ENCODE measurements at places on chromosomes 16 and 17. TPM values are rescaled to one million over a fixed set of nuclear protein-coding genes. Genes with fewer than 3 reads are reported as not detected.

TMEM101 gene
- 35.7 TPM for total RNA-seq

CIBAR2 gene
- total RNA-seq, result 0.77 TPM

CES3 gene
- 0.77 TPM for total RNA-seq

PSME3 gene
- 49.4 TPM for total RNA-seq

RND2 gene
- 8.2 TPM for total RNA-seq

DNAAF1 gene
- total RNA-seq, result 0.33 TPM

SLC5A2 gene
- 1.0 TPM for total RNA-seq

All from camera-type eye (tissue), 1 donor.